ENCODE measurements at places on chromosomes 16 and 17.

DNA sequence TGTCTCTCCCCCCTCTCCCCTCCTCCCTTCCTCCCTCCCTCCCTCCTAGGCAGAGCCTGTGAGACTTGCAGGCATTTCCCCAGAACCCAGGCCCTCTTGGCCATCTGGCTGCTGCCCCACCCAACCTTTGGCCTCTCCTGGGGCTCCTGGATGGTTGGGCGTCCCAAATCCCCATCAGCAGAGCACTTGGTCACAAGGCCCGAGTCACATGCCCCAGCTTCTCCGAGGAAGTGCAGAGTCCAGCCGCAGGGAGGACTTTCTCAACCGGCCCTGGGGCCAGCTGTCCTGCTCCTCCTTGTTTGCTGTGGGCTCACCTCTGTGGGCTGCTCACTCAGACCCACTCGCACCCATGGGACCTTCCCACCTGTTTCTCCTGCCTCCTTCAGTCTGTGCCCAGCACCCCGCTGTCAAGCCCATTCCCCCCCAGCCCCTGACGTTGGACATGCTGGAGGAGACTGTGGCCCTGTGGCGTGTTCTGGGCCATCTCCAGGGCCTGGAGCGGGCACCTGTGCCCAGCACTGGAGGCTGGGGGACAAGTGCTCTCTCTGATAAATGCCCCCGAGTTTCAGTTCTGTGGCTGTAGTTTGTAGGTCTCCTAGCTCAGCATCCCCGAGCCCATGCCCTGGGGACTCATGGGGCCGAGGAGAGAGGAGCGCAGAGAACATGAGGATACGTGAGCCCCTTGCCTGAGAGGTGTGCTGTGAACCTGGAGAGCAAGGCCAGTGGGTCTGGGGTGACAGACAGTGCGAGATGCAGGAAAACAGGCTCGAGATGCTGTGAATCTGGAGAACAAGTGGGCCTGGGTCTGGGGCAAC, 42.3 kb upstream of the ZNF750 start:
- DNase-seq = no peak

DNA sequence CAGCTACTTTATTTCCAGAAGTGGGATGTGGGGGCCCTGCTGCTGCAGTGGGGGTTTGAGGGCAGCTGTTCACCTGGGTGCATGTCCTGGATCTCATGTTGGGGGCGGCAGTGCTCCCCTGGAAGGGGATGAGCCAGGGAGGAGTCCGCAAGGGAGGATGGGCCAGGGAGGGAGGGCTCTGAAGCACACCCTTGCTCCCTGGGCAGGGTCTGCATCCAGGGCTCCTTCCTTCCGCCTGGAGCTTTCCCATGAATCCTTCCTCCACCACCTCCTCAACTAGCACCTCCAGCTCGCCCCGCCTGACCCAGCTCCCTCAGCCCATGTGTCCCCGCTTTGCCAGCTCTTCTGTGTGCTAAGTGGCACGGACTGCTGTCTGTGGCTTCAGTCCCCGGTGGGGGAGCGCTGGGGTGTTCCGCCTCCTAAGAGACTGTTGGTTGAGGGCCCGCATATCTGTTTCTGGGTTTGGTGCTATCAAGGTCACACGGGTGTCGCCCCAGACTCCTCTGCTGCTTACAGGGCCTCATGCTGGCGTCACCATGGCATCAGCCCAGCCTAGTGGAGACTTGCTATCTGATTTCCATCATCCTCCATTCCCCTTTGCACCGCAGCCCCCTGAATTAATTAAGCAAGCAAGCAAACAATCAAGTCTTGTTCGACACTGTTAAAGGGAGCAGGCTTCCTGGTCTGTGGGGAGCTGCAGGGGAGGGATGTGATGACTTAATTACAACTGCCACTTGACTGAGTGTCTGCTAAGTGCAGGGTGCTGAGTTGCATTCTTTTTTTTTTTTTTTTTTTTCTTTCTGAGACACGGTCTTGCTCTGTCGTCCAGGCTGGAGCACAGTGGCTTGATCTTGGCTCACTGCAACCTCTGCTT, 71.8 kb downstream of the PRKCA start:
- DNase-seq = peak; percentile 42

DNA sequence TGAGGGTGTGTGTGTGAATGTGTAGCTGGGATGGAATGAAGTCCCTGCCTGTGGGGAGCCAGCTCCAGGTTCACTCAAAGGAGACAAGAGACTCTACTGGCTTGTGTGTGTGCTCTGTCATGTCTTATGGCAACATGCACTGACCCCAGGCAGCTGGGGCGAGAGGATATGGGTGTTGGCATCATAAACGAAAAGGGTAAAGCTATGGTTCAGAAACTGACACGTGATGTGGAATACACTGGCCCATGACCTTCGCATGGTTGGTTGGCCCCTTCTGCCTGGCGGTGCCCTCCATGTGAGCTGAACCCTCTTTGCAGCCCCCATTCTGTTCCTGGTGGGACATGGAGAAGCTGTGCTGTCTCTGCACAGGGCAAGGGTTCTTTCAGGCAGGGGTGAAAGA, 21.9 kb downstream of the ZNF750 start:
- DNase-seq = no peak

GRCh38 chr17:71339206-71339605, 781.6 kb upstream of the SOX9 start:
- no peak for DNase-seq

GRCh38 chr17:45345246-45345553, 28.4 kb upstream of the MAP3K14 start:
- DNase-seq = no peak

DNA sequence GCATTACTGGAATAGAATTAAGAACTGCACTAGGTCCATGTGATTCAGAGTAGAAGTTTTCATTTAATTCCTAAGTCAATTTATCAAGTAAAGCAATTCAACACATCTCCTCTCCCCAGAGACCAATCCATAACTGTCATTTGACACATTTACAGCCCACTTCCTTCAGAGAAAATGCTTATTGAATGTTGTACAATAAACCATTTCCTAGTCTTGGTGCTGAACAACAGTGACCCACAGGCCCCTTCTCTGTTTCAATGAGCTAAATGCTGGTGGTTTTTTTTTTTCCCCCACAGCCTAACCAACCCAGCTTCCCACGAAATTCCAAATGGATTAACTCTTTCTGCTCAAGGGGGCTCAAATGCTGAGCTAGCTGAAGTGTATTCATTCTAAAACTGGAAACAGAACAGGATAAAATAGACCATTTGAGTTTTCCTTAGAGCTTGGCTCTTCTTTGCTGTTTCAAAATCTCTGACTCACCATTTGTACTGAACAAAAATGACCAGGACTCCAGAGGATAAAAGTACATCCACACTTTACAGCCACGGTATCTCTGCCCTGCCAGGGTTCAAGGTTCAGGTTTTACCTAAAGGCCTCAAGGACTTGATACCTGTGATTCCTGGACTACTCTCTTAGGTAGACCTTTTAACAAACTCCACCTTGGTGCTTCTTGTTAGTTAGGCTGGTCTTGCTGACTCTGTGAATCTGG, 62.3 kb downstream of the TMEM100 start:
- DNase-seq = no peak

DNA sequence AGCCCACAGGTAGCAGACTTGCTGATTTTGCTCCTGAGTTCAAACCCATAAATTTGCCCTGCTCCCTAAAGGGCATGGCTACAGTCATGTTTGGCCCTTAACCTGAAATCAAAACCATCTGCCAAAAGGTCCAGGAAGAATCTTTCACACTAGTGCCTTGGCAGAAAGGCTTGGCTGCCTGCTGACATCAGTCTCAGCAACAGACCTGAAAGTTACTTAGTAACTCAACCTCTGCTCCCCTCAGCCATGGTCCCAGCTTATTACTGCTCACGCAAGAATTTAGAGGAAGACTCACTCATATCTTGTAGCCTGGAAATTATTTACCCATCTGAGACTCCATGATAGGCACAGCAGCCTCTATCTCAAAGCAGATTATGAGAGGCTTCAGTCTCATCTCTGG, 98.0 kb upstream of the KIF2B start:
- no peak for DNase-seq

- DNase-seq = peak; percentile 55
These were observed 8.9 kb downstream of the CALB2 start for GRCh38 chr16:71367241-71367976.

- DNase-seq = peak; percentile 33
These were observed 127.8 kb downstream of the HS3ST3B1 start for GRCh38 chr17:14428648-14429029.

- peak; percentile 49 for DNase-seq
These were observed 79.6 kb upstream of the TEKT1 start for GRCh38 chr17:6910987-6911603.

GRCh38 chr17:44795928-44796327, 34.2 kb downstream of the GJC1 start:
- no peak for DNase-seq

- no peak for DNase-seq
These were observed 94.1 kb downstream of the PRKCB start for GRCh38 chr16:23929856-23930255.

DNA sequence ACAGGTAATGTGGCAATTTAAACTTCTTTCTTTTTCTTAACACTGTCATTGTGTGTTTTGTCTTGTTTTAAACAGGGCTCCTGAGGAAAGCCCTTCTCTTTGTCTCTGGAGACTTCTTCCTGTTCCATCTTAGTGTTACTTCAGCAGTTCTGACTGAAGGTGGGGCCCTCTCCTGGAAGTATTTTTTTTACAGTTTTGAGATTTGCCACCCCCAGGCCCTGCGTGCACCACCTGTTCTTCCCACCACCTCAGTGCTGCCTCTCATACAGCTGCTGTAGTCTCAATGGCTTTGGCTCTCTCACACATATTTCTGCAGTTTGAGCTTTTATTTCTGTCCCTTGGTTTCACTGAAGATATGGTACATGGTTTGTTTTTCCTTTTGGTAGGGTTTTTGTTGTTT, 52.5 kb upstream of the ALDH3A1 start:
- DNase-seq = no peak

- DNase-seq = no peak
These were observed 2.5 kb downstream of the KRTAP2-2 start for GRCh38 chr17:41052566-41052965.

- DNase-seq = peak; percentile 70
These were observed 2.4 kb upstream of the CCL3L1 start for GRCh38 chr17:36198831-36199465.

GRCh38 chr17:956905-957304, 22.7 kb downstream of the NXN start:
- DNase-seq = no peak

DNA sequence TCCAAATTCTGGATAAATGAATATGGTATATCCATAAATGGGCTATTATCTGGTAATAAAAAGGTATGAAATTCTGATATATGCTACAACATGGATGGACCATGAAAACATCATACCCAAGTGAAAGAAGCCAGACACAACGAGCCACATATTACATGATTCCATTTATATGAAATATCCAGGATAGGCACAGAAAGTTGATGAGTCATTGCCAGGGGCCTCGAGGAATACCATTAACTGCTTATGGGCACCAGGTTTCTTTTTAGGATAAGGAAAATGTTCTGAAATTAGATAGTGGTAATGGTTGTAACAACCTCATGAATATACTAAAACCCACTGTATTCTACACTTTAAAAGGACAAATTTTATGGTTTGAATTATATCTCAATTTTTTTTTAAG, 123.2 kb downstream of the PITPNC1 start:
- DNase-seq = no peak

GRCh38 chr16:52545898-52546266, 1.1 kb downstream of the TOX3 start:
- no peak for DNase-seq

DNA sequence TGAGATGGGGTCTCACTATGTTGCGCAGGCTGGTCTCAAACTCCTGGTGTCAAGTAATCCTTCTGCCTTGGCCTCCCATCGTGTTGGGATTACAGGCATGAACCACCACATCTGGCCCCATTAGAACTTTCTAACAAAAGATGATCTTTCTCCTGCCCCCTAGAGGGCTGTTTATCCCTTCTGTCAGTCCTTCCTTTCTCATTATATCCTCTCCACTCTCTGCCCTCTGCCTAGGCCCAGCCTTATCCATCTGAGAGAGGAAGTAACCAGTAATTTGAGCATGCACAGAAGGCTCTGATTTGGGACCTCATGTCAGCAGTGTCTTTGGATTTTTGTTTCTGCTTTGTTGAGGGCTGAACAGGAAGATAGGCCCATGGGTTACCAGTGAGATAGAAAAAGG, 4.4 kb upstream of the DHX40 start:
- DNase-seq = peak; percentile 29

- DNase-seq = no peak
These were observed 32.4 kb upstream of the MMD start for GRCh38 chr17:55453839-55454557.

GRCh38 chr16:69329369-69330285, 761 bp downstream of the PDF start:
- DNase-seq = peak; percentile 54

- no peak for DNase-seq
These were observed 236.5 kb downstream of the C16orf95 start for GRCh38 chr16:87080571-87081167.

DNA sequence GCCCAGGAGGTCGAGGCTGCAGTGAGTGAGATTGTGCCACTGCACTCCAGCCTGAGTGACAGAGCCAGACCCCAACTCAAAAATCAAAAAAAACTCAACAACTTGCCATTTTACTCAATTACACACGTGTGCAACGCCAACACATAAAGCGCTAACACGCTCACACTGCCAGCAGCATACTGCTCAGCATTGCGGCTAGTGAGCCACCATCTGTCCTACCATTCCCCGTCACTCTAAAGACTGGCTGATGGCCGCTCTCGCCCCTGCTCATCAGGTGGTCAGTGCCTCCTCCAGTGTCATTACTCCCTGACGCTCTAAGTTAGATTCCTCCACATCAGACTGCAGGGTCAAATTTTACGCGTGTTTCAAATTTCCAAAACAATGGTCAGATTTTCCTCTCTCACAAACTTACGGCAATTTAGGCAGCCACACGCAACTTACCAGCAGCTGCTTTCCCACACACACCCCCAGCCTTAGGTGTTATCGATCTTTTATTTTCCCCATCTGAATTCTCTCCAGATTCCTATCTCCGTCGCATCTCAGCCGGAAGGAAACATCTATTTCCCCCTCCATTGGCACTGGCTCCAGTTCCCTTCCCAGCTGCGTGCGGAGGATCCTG, 240.8 kb downstream of the C16orf95 start:
- no peak for DNase-seq

- DNase-seq = no peak
These were observed 185.5 kb downstream of the NTN1 start for GRCh38 chr17:9206741-9207332.

Measured in activated CD4-positive, alpha-beta T cell treated with anti-CD3 and anti-CD28 coated beads, Interleukin-2, Interleukin-6, amounts not matched to agents 100 ng/mL and 50 ng/mL, durations not matched to agents 16 hours and 8 hours (primary cell).